ENCODE measurements at places on chromosomes 5 and 9.

DNA sequence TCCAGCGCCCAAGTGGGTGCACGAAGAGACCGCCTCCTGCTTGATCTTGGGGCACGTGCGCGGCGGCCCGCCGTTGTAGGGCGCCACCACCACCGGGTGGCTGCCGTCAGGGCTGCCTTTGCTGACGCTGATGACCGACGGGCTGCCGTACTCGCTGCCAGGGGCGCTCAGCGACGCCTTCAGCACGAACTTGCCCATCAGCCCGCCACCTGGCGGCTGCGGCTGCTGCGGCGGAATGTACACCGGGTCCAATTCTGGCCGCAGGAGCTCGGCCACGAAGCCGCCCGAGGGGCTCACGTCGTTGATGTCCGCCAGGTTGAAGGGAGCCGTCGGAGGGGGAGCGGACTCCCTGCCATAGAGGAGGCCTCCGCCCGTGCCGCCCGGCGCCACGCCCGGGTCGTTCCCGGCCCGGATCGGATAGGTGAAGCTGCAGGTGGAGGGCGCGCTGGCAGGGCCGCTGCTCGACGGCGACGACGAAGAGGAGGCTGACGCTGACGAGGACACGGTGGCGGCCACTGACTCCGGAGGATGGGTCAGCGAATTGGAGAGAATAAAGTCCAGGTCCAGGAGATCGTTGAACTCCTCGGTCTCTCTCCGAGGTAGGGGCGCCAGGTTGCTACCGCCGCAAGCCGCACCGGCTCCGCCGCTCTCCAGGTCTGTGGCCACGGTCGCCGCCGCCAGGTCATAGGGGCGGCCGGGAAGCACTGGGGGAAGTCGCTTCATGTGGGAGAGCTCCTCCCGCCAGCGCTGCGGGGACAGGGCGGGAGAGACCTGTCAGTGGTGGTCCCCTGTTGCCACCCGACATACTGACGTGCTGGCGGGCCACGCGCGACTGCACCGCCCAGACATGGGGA is 1.8 kb downstream of the KLF4 start:
- DNase-seq: no peak

- DNase-seq: no peak
Observed at GRCh38 chr5:157778121-157778805, 34.8 kb downstream of the LSM11 start.

DNA sequence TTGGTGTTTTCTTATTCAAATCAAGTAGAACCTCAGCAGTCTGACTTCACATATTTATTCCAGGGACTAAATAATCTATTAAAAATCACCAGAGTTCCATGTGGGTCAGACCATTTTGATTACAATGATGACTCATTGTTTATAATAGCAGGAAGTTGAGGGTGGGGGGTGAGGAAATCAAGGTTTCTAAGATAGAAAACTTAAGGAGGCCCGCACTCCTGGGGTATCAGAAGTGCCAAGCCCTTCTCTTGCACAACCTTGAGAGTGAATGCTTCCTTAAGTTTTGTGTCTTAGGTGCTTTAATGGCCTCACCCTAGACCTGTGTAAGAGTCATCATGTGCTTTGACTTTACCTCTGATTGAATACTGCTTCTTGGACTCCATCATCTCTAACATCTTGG is 31.9 kb upstream of the NPR3 start:
- DNase-seq: no peak

DNA sequence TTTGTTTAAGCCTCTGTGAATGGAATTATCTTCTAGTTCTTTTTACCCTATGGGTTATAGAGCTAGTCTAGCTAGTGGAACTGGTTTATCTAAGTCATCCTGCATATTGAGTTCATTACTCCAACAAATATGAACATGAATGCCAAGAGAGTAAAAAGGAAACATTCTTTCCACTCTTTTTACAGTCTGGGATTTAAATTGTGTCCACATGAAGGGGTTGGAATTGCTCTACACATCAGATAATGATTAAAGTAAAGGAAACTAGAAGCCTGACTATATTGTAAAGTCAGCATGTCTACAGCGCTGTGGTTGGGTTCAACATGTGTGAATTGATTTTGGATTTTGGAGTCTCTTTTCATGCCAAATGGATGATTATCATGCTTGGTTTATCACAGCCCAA is 173.1 kb downstream of the CCDC171 start:
- DNase-seq: no peak

DNA sequence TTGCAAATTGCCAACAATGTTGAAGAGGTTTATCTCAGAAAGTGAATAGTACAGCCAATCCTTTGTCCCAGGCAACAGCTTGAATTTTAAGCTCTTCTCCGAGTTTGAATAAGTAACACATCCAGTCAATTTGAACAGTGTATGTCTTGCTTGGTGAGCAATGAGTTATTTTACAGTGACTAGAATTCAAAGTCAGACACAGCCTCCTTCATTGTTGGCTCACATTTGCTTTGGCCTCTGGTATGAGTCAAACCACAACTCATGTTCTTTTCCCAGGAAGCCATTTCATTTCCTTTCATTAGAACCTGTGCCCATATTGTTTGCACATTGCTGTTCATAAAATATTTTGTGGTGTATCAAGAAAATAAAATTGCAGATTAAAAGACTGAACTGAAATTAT is 622.0 kb upstream of the DAB2 start:
- no peak for DNase-seq

- DNase-seq: no peak
Observed at GRCh38 chr5:53426878-53427277, 53.6 kb upstream of the FST start.

DNA sequence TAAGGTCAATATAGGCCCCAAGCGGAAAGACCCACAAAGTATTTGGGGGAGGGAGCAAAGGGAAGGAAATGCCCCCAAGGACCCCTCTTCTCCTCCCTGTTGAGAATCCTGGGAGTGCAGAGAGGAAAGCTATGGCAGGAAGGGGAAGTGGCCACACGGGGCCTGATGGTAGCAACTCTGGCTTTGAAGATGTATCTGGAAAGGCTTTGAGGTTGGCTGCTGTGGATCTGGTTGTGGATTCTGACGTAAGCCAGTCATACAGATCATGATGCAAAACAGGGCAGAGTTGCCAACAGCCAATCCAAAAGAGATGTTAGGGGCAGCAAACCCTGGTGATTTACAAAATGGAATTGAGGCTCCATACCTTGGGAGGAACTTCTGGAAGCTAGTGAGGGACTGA is 108.8 kb downstream of the PRKACG start:
- no peak for DNase-seq

DNA sequence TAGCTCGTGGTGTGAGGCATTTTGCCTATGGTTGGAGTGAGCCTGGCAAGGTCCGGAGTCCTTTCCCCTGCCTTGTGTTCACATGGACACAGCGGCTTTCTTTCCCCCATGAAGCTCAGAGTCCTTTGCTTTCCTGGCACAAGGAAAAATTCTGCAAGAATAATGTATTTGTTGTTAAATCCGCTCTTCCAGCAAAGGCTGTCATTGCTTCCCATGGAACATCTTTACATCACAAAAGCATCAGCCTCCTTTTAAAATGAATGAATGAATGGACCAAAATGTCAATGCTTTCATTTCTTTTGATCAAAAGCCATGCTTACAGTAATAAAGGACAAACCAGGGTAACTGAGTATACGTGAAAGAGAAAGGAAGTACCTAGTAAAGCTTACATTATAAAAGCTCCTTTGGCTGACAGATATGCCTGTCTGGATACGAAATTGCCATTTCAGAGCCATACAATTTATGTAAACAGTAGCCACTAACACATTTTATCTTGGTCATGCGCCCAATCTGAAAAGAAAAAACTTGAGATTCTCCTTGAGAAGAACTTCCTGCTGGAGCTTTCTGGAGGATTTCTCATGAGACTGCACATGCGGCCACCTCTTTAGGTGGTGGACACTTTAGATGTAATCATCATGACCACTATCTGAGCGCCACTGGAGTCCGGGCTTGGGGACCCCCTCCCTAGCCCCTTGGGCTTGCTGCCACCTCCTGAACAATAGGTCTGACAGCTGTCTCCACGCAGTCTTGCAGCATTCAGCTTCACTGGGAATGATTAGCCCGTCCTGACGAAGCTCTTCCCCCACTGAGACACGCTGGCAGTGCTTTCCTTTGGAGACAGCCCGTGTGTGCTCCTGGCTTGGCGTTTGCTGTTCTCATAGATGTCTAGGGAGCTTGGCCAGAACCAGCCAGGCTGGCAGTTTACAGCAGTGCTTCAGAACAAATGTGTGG is 355.9 kb downstream of the ADAMTS6 start:
- DNase-seq: no peak

GRCh38 chr5:77546-77945 is 14.4 kb upstream of the PLEKHG4B start:
- no peak for DNase-seq

- DNase-seq: no peak
Observed at GRCh38 chr9:28999057-28999456, 1425.8 kb upstream of the C9orf72 start.

DNA sequence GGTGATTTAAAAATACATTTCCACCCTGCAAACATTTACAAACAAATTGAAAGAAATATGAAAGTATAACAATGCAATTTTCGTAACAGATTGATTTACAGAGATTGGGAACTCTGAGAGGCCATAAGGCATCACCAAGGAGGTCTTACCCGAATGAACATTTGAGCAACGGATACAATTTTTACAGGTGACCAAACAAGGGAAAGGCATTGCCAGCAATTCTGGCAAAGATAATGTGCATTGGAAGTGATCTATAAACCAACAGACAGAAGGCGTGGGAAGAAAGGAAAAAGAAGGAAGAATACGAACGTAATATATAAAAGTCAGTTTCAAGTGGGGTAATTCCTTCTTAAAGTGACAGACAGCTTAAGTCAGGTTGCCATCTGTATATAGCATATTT is 295.9 kb downstream of the CDH12 start:
- no peak for DNase-seq
